Spinal cord (tissue), 10 donors: ENCODE measurements at places on chromosomes 16 and 17. TPM values are rescaled to one million over a fixed set of nuclear protein-coding genes. Genes with fewer than 3 reads are reported as not detected.
A peak's percentile ranks its signal among the peaks of the same experiment; 100 is the strongest.

Gene ITGB3
- 3.6 TPM for total RNA-seq

DNA sequence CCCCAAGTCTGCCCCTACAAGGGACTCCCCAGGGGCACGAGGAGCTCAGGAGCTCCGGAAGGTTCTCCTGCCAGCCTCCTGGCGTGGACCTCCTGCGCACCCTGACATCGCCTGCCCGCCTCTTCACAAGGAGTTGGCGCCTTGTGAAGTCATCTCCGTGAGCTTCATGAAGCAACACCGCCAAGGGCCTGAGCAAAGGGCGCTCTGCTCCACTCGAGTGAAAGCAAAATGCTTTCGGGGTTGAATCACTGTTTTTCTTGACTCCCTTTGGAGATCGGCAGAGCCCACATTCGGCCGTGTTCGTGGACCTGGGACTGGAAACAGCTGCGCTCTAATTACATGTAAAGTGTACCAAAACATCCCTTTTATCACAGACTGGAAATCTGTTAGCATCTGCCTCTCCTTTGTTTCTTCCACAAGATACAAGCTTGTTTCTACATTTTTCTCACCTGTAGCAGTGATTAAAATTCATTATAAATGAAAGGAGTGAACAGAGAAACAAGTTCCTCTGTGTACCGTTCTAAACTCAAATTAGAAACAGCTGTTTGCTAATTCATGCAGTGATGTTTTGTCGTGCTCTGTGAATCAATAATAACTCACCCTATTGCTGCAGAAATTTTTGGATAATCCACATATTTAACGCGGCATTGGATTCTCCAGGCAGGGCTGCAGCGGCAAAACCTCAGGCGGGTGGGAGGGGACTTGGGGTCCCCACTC, 203.3 kb downstream of the ZNF423 start:
- no peaks in the 10 kb centered on the region for H3K27me3 ChIP-seq
- no peak overlapping the region for H3K4me3 ChIP-seq
- peaks cover 19% of the 10 kb centered on the region for H3K4me1 ChIP-seq
- H3K27ac ChIP-seq = peak overlapping the region; percentile 53
- peaks cover 2% of the 10 kb centered on the region for H3K36me3 ChIP-seq

DNA sequence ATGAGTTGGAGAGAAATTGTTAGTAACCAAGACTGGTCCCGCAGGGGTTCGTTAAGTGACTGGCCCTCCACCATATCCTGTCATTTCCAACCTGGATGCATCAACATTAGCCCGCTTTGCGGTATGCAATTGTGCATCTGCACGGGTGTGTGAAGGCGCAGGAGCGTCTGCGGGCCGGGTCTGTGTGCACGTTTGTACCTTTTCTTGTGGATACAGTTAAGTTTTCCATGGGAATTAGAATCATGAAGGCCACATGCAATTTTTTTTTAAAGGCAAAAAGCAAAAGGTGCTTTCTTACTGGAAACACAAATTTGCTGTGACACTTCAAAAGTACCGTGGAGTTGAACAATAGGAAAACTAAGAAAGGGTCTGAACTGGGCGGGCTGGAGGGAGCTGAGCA, 355.4 kb upstream of the ZFHX3 start:
- no peaks in the 10 kb centered on the region for H3K36me3 ChIP-seq
- peaks cover 11% of the 10 kb centered on the region for H3K4me1 ChIP-seq
- peaks cover 4% of the 10 kb centered on the region for H3K27me3 ChIP-seq

GRCh38 chr16:54208237-54208636, 78.3 kb downstream of the IRX3 start:
- H3K4me3 ChIP-seq = no peak overlapping the region
- H3K4me1 ChIP-seq = peaks cover 20% of the 10 kb centered on the region
- H3K36me3 ChIP-seq = no peaks in the 10 kb centered on the region
- H3K27ac ChIP-seq = no peak overlapping the region
- peaks cover 8% of the 10 kb centered on the region for H3K27me3 ChIP-seq

DNA sequence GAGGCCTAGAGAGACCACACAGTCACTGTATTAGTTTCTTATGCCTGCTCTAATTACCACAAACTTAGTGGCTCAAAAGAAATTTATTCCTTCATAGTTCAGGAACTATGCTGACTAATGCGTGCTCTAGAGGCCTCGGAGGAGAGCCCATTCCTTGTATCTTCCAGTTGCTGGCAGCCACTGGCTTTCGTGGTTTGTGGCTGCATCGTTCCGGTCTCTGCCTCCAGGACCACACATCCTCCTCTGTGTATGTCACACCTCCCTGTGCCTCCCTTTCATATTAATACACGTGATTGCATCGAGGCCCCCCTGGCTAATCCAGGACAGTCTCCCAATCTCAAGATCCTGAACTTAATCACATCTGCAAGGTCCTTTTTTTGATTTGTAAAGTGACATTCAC, 16.9 kb upstream of the MYLK3 start:
- H3K27me3 ChIP-seq = no peaks in the 10 kb centered on the region
- peaks cover 6% of the 10 kb centered on the region for H3K4me1 ChIP-seq
- DNase-seq = no peak
- no peaks in the 10 kb centered on the region for H3K36me3 ChIP-seq
- no peak overlapping the region for H3K4me3 ChIP-seq

Gene ODAD4
- 7.0 TPM for total RNA-seq

Gene BPTF
- 102 TPM for total RNA-seq

DNA sequence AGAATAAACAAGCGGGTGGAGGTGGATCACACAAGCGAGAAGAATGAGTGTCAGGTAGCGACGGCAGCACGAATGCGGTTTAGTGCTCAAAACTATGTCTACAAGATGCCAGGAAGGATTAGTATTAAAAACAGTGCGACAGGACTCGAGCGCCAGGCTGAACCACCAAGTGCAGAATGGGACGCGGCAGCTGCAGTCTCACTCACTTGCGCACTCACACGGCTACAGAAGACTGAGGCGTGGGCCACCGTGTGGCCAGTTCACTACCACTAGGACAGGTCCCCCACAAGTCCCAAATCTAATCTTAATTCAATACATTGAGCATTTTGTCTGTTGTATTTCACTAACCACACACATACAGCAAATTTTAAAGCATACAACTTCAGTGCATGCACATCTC, 35.7 kb upstream of the TRAP1 start:
- no peak overlapping the region for H3K4me3 ChIP-seq
- H3K36me3 ChIP-seq = peaks cover 40% of the 10 kb centered on the region
- H3K27me3 ChIP-seq = no peaks in the 10 kb centered on the region
- no peak for DNase-seq

Gene C17orf107
- total RNA-seq = 1.9 TPM

GRCh38 chr17:46847204-46848191, 3.9 kb upstream of the WNT9B start:
- H3K27ac ChIP-seq = no peak overlapping the region
- H3K4me1 ChIP-seq = peaks cover 14% of the 10 kb centered on the region
- no peaks in the 10 kb centered on the region for H3K36me3 ChIP-seq
- H3K27me3 ChIP-seq = peaks cover 18% of the 10 kb centered on the region

DNA sequence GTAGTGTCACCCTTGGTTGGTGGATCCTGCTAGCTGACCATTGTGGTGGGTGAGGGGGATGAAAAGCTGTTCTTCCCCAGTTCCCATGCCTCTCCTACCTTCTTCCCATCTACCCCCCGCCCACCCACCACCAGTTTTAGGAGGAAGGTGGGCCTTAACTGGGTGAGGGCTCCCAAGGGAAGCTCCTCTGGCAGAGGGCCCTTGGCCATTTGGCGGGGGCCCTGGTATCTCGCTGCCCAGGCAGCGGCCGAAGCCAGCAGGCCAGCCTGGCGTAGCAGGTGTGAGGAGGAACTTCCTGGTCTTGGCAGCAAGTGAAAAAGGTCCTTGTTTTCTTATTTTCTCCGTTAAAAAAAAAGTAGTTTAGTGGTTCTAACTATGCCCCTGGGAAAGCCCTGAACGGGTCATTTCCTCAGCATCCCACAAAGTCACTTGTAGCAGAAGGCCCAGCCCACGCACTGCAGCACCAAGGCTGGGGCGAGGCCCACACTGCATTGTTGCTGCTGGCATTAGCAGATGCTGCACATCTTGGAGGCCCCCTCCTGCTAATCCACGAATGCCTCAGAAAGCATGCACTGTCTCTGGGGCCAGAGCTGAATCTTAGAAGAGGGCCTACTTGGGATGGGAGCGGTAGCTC, 72.5 kb downstream of the MPRIP start:
- peaks cover 7% of the 10 kb centered on the region for H3K36me3 ChIP-seq
- H3K27me3 ChIP-seq = no peaks in the 10 kb centered on the region
- peak overlapping the region; percentile 37 for H3K27ac ChIP-seq
- peaks cover 57% of the 10 kb centered on the region for H3K4me1 ChIP-seq
- peak; percentile 45 for DNase-seq

Gene CSH1
- not detected for total RNA-seq

- no peak overlapping the region for H3K27ac ChIP-seq
- no peak overlapping the region for H3K4me3 ChIP-seq
- H3K36me3 ChIP-seq = peaks cover 38% of the 10 kb centered on the region
- H3K4me1 ChIP-seq = peaks cover 16% of the 10 kb centered on the region
- H3K27me3 ChIP-seq = no peaks in the 10 kb centered on the region
Measured at GRCh38 chr17:44024271-44024663, 9.5 kb upstream of the TMEM101 start.

DNA sequence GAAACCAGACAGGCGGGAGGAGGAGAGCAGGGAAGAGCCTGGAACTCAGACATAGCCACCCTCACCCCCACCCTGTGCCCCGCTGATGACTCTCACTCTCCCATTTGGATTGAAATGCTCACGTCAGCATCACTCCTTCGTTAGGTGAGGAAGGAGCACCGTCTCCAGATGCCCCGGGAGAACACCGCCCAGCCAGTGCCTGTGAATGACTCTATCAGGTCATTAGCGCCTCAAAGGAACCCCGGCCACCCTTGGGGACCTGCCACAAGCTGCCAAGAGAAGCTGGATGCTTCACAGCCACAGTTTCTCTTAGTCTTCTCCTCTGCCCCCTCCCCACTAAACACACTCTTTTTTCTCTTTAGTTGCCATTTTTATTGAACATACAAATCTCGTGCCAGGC, 66.0 kb downstream of the CACNG3 start:
- peak; percentile 21 for DNase-seq
- no peaks in the 10 kb centered on the region for H3K36me3 ChIP-seq
- H3K4me3 ChIP-seq = no peak overlapping the region
- H3K27me3 ChIP-seq = peaks cover 2% of the 10 kb centered on the region
- no peak overlapping the region for H3K27ac ChIP-seq

DNA sequence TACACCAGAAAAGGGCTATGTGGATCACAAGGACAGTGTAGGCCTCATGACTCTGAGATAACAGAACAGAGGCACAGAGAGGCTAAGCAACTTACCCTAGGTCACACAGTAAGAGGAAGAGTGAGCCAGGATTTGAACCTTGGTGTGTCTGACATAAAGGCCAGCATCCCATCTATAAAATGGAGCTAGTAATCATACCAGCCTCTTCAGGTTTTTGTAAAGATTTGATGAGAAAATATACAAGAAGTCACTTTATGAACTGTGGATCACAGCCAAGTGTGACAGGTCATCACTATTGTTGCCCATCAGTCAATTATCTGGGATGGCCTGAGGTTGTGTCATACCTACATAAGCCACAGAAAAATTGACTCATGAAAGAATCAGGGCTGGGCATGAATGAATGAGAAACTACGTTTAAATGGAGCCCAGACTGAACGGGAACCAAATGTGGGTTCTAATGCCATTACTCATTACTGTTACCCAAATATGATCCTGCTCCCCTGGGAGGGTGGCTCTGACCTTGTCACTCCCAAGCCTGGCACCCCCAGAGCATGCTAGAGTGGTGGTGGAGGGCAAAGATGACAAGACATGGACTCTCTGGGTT, 21.0 kb downstream of the FBXO39 start:
- no peaks in the 10 kb centered on the region for H3K36me3 ChIP-seq
- H3K4me1 ChIP-seq = no peaks in the 10 kb centered on the region
- H3K27me3 ChIP-seq = no peaks in the 10 kb centered on the region

Gene RND2
- total RNA-seq = 25.5 TPM

DNA sequence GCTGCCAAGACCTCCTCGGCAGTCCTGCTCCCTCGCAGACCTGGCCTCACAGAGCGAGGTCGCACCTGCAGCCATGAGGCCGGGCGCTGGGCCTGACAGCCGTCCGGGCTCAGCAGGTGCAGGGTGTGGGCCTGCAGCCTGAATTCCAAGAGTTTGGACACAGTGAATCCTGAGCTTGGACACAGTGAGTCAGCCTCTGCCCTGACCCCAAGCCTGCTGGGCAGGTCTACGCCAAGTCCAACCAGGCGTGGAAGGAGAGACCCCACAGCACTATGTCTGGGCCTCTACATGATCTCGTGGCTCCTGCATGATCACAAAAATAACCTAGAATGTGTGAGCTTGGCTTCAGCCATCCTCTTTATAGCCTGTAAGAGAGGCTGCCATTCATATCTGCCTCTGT, 121.0 kb downstream of the C16orf95 start:
- H3K4me1 ChIP-seq = peaks cover 16% of the 10 kb centered on the region
- no peaks in the 10 kb centered on the region for H3K36me3 ChIP-seq
- peak overlapping the region; percentile 61 for H3K27ac ChIP-seq
- no peak overlapping the region for H3K4me3 ChIP-seq
- no peak for DNase-seq
- H3K27me3 ChIP-seq = no peaks in the 10 kb centered on the region

GRCh38 chr17:17959520-17960361, 12.5 kb downstream of the TOM1L2 start:
- peaks cover 10% of the 10 kb centered on the region for H3K4me1 ChIP-seq
- H3K36me3 ChIP-seq = peaks cover 8% of the 10 kb centered on the region
- DNase-seq = peak; percentile 68
- peak overlapping the region; percentile 92 for H3K27ac ChIP-seq

DNA sequence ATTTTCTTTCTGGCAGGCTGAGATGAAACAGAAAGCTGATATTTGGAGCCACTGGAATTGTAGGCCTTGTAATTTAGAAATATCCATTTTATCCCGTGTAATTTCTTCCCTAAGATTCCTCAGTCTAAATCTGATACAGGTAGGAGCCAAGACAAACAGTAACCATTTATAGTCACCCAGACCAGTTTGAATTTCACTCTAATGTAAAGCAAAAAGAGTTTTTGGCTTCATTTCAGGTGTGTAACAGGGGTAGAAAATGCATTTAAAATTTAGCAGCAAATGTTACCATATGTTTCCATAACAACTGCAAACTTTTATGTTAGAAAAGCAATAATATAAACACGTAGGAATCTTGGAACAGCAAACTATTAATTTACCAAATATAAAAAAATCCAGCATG, 249.4 kb downstream of the FTO start:
- no peaks in the 10 kb centered on the region for H3K36me3 ChIP-seq
- no peak overlapping the region for H3K27ac ChIP-seq
- no peak for DNase-seq
- H3K4me3 ChIP-seq = no peak overlapping the region

GRCh38 chr17:8100111-8100510, 12.6 kb upstream of the ALOX12B start:
- H3K36me3 ChIP-seq = no peaks in the 10 kb centered on the region
- H3K27ac ChIP-seq = no peak overlapping the region
- H3K4me1 ChIP-seq = no peaks in the 10 kb centered on the region
- H3K4me3 ChIP-seq = no peak overlapping the region
- no peaks in the 10 kb centered on the region for H3K27me3 ChIP-seq
- DNase-seq = no peak
